ENCODE measurements at places on chromosomes 11 and 22. TPM values are rescaled to one million over a fixed set of nuclear protein-coding genes. Genes with fewer than 3 reads are reported as not detected.
A peak's percentile ranks its signal among the peaks of the same experiment; 100 is the strongest.

DNA sequence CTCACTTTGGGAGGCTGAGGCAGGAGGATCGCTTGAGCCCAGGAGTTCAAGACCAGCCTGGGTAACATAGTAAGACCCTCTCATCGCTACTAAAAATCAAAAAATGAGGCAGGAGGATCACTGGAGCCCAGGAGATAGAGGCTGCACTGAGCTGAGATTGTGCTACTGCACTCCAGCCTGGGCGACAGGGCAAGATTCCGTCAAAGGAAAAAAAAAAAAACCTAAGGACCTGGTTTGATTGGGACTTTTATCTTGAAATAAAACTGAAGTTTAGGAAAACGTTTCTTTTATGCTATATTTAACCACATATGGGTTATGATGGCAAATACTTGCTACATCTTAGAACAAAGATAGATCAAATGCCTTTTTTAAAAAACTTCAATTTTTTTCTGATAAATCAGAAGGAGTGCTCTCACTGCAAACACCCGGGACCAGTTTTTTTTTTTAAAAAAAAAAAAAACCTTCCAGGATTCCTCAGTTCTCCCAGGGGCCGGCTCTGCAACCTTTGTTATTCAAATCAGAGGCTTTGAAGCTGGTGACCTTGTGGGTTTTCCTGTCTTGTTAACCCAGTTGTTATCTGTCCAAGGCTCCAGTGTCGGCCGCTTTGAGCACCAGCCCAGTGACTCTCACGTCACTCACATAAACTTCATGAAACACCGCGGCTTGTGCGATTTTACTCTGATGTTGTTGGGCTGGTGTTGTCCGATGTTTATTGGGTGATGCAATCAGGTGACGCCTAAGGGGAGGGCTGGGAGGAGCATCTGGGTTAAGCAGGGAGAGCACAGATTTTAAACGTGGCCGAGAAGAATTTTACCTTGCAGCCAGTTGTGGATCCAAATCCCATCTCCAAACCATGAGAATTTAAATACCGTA is 24.7 kb upstream of the SLC22A12 start:
- peak; percentile 84 for DNase-seq

GRCh38 chr22:27531782-27532530 is 269.6 kb downstream of the MN1 start:
- DNase-seq, result peak; percentile 73

DNA sequence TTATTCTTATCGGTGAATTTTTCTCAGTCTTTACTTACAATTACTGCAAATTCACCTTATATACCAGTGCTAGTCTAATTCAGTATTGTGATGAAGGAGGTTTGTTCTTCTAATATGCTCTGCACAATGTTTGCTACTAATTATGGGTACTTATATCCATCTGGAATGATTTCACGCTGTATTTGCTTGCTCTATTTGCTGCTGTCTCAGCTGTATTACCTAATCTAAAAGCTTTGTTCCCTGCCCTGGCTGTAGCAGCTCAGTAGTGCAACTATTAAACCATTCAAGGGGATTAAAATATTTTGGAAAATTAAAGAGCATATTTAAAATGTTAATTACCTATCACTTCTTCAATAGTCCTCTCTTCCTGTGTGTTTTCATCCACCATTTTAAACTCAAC is 375.3 kb downstream of the LUZP2 start:
- no peak for DNase-seq

Gene FOLR2
- not detected for total RNA-seq

Gene RIC3
- not detected for total RNA-seq

GRCh38 chr11:93467054-93467453 is 76.1 kb downstream of the SMCO4 start:
- no peak for DNase-seq

DNA sequence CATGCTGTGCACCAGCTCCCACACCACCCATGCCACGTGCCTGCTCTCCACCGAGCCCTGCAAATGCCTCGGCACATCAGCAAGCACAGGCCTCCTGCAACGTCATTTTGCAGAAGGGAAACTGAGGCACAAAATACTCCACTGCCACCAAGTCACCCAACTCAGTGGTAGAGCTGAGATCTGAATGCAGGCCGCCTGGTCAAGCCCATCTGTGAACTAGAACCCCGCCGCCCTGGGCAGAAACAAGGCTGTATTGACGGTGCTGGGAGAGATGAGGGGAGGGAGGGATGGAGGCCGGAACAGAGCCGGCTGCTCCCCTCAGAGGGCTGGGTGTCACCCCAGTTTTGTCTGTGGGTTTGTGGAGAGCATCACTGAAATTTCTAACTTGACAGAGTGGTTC is 81.4 kb downstream of the CDKN1C start:
- DNase-seq, result no peak

Gene ZNF280B
- 3.1 TPM for total RNA-seq

- peak; percentile 27 for DNase-seq
These were observed 42.1 kb upstream of the JAM3 start for GRCh38 chr11:134026655-134027343.

DNA sequence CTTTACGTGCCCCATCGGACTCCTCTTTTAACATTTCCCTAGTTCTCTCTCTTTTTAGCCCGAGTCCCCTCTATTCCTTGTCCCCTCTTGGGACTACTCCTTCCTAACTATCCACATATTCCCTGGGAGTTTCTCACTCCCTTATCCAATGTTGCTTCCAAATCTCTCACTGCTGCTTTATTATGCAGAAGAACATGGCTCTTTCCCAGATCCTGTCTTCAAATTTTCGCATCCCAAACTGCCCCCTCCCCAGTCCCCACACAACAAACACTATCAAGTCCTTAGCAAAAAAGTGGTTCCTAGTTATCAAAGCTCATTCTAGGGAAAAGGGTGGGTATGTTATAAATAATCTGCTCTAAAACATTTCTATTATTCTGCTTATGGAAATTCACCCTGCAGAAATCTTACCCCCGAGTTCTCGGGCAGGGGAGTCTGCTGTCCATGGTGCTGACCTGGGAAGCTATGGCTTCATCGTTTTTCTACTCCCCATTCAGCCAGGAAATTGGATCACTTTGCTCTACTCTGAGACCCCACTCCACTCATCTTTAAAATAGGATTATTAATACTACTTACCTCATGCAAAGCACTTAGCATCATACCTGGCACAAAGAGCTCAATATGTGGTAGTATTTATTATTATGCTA is 393.5 kb downstream of the BUD13 start:
- DNase-seq, result peak; percentile 18

Gene C22orf15
- not detected for total RNA-seq

Gene MPZL2
- 13.6 TPM for total RNA-seq

DNA sequence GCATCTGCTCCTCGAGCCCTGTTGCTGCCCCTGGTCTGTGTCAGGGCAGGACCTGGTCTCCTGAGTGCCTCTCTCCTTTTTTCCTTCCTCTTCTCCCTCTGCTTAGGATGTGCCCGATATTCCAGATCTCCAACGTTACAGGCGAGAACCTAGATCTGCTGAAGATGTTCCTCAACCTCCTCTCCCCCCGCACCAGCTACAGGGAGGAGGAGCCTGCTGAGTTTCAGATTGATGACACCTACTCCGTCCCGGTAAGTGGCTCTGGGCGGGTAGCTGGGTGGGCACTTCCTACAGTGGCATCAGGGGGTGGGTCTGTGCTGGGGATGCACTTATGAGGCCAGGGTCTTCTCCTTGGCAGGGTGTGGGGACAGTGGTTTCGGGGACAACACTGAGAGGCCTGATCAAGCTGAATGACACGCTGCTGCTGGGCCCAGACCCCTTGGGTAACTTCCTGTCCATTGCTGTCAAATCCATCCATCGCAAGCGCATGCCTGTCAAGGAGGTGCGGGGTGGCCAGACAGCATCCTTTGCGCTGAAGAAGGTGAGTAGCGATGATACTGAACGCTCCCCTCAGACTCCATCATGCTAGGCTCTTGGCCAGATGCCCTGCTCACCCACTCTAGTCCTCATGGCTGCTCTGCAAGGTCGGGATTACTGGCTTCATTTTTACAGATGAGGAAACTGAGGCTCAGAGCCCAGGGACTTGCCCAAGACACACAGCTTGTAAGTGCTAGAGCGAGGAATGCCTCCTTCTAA is 20.3 kb downstream of the GTPBP1 start:
- no peak for DNase-seq

Gene NEAT1
- 6.5 TPM for total RNA-seq

DNA sequence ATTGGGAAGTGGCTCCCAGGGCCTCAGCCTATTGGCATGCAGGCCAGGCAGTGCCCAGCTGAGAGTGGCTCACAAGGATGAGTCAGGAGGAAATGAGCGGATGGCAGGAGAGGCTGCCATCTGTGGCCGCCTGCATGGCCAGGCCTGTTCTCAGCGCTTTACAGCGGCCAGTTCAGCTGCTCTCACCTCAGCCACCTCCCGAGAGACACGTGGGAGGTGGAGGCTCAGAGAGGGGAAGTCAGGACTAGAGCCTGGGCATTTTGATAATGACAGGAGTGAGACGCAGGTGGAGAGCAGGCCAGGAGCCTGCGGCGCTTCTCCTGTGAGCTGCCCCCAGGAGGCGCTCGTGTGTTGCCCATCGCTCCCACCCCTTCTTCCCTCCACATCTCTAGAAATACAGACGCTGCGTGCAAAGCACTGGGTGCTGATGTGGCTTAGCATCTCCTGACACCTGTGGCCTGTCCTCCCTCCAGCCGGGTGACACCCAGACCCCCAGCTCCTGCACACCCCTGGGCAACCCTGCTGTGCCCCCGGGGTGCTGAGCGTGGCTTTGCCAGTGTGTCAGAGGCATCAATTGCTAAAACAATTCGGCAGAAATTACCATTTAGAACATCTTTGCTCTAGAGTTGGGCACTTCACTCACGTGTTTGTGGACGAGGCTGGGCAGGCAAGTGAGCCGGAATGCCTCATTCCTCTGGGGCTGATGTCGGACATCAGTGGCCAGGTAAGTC is 21.4 kb upstream of the PANX2 start:
- peak; percentile 58 for DNase-seq

Gene MFRP
- not detected for total RNA-seq

DNA sequence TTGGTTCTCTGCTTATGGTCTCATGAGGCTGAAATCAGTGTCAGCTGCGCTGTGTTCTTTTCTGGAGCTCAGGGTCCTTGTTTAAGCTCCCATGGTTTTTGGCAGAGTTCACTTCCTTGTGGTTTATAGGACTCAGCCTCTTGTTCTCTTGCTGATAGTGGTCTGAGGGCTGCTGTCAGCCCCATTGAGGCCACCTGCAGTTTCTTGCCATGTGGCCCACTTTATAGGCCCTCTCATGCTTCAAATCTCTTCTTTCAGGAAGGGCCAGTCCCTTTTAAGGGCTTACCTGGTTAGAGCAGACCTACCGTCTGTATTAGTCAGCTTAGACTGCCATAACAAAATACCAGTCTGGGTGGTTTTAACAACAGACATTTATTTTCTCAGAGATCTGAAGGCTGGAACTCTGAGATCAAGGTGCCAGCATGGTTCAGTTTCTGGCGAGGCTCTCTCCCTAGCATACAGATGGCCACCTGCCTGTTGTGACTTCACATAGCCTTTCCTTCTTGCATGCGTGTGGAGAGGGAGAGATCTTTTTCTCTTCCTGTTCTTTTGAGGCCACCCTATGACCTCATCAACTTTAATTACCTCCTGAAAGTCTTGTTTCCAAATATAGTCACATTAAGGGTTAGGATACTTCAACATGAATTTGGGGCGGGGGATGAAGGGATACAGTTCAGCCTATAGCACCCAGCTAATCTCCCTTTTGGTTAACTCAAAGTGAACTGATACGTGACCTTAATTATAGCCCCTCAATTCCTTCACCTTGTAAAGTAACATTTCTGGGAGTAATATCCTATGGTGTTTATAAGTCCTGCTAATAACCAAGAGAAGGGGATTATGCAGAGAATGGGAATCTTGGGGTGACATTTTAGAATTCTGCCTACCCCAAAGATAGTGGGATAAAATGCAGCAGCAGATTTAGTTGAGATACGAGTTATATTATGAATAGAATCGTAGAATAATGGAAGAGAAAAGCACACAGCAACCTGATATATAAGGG is 131.8 kb downstream of the UVRAG start:
- DNase-seq, result peak; percentile 19

GRCh38 chr22:48520207-48520606 is 1307.5 kb downstream of the BRD1 start:
- no peak for DNase-seq

- no peak for DNase-seq
These were observed 47.7 kb upstream of the NFRKB start for GRCh38 chr11:129943036-129943435.

DNA sequence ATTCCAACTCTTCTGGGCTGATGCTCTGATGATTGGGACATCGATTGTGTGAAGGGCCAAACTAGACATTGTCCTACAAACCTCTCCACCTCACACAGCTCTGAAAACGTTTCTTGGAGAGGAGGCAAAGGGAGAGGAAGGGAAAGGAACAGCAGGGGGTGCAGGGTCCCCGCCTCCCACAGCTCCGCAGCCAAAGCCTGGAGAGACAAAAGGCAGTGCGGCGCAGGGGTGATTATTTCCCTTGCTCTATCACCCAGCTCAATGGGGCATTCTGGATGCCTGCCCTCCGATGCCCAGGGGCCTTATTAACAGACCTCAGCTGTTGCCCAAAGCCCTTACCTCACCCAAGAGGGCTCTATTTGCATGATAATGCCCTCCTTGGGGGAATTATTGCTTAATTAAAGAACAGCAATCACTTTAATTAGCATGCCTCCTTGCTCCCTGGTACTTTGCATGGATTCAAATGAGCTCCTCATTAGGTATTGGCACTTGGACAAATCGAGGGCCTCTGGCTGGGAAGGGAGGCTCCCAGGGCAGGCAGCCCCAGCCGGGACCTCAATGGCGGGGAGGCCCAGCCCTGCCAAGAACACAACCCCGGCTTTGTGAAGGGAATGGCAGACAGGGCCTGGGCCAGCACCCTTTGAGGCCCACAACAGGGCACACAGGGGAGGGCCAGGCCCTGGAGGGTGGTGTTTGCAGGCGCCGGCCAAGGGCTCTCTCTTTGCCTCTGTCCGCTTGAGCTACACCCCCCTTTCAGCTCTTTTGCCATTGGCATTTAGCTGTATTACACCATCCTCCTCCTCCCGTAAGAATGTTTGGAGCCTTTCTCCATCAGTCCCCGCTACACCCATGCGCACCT is 19.8 kb upstream of the CDON start:
- DNase-seq, result no peak

- DNase-seq, result no peak
These were observed 73.9 kb downstream of the SCUBE1 start for GRCh38 chr22:43269246-43269645.

Gene ARHGEF17
- 17.5 TPM for total RNA-seq

DNA sequence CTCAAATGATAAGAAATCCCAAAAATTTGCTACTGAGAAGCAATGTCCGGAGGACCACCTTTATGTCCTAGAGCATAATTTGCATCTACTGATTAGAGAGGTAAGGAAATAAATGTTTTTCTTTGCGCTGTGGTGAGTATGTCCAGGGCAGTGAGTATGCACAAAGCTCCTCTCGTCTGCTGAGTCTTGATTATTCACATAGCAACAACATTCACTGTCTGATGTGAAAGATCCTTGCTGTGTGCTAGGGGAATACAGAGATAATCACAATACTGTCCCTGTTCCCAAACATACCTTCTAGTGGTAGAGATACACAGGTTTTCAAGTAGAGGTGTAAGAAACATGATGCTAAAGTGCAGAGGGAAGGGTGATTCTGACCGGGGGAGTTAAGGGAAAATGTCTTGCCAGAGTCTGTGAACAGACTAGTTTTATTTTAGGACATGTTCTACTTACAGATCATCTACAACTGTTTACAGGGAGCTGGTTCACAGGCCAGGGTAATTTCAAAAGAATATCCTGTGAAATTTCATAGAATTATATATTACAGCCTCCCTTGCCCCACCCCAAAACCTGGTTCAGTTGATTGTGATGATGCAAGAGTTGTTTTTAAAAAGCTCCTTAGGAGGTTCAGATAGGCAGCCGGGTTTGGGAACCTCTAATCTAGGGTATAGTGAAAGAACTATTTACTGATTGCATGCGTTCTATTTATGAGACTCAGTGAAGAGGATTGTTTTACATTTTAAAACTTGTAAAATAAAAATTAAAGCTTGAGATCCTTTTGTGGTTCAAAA is 12.6 kb downstream of the MED17 start:
- no peak for DNase-seq

Measured in M059J (cell line).